ENCODE measurements at places on chromosomes 16 and 17.

GRCh38 chr16:1903845-1904840, 14.1 kb downstream of the HS3ST6 start:
- DNase-seq: no peak

GRCh38 chr16:30447512-30448226, 2.0 kb upstream of the SEPHS2 start:
- DNase-seq: no peak

GRCh38 chr16:61182391-61182790, 853.8 kb downstream of the CDH8 start:
- no peak for DNase-seq

DNA sequence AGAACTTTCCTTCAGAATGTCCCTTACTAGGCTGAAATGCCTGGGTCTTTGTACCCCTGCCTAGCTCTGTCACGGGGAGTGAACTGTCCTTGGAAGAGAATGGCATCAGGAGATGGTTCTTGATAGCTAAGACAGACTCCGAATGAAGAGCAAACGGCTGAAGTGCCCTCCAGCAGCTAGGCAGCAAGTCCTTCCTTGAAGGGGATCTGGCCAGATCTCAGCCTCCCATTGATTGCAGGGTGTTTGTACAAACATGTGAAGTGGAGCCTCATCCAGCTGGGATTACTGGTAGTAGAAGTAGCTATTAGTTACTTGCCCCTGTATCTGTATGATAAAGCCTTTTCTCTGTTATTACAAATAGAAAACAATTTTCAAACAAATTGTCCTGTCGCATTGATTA, 30.9 kb downstream of the LRRC36 start:
- DNase-seq: no peak

- no peak for DNase-seq
These were observed 1496.7 kb downstream of the CDH11 start for GRCh38 chr16:63625126-63625525.

GRCh38 chr17:63437287-63438091, 8.6 kb downstream of the CYB561 start:
- no peak for DNase-seq

DNA sequence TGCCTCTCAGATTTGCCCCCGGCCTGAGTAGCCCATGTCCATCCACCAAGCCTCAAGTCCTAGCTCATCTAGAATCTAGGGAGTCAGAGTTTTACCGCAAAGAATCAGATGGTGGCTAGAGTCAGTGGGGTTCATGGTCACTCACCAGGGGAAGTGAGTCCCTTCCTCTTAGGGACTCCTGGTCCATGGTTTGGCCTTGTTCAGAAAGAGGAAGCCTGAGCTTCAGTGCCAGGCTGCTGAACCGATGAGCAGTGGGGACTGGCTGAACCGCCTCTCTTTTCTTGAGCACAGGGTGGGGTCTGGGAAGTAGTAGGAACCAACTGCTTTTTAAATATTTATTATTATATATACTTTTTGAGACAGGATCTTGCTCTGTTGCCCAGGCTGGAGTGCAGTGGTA, 160.3 kb downstream of the NTN1 start:
- DNase-seq: no peak

DNA sequence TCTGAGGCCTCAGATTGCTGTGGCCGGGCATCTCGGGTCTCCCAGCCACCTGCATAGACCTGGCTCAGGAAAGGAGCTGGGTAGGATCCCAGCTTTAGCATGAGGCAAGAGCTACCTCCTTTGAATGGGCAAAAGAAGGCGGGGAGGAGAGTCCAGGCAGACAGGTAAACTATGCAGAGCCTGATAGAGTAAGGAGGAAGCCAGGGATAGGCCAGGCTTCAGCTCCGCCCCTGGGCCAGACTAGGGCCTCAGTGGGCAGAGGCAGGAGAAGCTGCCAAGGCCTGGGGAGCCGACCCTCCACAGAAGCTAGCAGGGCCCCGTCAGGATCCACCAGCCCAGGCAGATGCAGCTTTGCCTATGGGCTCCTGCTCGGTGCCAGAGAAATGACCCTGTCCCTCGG, 22.6 kb upstream of the UBE2G1 start:
- DNase-seq: no peak

DNA sequence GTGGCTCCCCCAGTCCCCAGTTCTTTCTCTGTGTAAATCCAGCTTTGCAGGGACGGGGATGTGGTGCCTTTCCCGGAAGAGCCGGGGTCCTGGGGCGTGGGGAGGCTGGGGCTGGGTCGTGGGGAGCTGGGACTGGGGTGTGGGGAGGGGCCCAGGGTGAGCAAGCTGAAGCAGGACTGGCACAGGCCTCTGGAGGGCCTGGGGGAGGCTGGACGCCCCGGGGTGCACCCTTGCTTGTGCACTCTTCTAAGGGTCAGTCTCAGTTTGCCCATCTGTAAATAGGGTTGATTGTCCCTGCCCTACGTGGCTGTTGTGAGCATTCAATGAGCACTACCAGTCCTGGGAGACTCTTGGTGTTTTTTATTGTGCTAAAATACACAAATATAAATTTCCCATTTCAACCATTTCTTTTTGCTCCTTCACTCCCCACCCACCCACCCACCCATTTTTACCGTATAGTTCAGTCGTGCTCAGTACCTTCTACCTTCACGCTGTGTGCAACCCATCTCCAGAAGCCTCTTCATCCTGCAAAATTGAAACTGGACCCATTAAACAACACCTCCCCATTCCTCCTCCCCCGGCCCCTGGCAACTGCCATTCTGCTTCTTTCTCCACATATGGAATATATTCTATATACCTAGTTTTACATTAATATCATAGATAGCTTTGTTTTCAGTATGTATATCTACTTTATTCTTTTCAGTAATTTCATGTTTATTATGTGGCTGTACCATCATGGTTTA, 7.8 kb upstream of the TBC1D3B start:
- peak; percentile 32 for DNase-seq

Measured in inflammatory macrophage treated with lipopolysaccharide for 4 hours (primary cell).